Cardiac fibroblast (primary cell): ENCODE measurements at places on chromosomes 1 and 21.

DNA sequence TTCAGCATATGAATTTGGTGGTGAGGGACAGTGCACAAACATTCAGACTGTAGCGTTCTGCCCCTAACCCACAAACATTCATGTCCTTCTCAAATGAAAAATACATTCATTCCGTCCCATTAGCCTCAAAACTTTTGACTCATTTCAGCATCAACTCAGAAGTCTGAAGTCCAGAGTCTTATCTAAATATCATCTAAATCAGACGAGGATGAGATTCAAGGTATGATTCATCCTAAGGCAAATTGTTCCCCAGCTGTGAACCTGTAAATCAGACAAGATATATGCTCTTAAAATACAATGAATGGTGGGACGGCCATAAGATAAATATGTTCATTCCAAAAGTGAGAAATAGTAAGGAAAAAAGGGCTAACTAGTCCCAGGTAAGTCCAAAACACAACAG lies 1195.6 kb upstream of the ADGRL4 start:
- no peak for DNase-seq

DNA sequence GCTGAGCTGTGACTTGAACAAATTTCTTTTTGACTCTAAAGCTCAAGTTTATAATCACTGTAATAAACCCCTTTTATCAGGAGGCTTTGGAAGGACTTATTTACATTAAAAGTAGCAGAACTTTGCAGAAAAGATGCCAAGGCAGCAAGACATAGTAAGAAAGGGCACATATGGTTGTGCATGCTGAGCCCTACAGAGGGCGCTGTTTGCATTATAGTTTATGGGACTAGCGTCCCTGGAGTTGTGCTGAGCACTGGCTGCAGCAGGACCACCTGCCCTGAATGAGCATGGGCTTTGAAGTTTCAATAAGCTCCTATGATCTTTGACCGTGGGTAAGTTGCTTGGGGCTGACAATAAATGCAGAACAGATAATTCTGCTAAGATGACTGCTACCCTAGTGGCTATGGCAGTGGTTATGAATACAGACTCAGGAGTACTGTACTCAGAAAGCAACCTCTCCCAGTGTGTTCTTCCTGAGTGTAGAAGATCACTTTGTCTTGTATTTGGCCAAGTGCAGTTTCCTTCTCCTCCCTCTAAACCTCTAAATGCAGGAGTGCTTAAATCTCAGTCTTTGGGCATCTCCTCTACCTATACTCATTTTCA lies 45.4 kb upstream of the USP1 start:
- no peak for DNase-seq

- DNase-seq, result no peak
Measured at GRCh38 chr1:178962853-178963711, 62.6 kb upstream of the FAM20B start.

DNA sequence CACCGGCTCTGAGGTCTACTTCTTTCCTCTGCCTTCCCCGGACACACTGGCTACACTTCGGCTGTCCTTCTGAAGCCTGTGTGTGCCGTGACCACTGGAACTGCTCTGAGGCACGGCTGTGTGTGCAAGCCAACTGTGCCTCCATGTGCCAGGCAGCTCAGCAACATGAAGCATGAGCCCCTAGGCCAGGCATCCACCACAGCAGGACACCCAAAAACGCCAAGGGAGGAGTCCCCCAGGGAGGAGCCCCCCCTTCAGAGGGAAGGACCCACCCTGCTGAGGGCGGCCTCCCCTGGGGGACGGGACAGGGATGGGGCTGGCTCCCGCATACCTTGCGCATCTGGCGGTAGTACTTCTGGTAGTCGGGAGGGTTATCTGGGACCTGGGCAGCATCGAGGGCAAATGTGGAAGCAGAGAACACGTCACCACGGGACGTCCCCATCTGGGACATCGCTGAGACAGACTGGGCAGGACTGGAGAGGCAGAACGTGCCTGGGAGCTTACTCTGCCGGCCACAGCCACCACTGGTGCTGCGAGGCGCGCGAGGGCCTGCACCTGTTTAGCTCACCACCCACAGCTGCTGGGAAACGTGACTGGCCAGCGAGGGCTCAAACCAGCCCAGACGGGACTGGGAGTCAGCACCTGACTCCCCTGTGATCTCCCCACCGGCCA lies 20.5 kb downstream of the LSS start:
- no peak for DNase-seq

DNA sequence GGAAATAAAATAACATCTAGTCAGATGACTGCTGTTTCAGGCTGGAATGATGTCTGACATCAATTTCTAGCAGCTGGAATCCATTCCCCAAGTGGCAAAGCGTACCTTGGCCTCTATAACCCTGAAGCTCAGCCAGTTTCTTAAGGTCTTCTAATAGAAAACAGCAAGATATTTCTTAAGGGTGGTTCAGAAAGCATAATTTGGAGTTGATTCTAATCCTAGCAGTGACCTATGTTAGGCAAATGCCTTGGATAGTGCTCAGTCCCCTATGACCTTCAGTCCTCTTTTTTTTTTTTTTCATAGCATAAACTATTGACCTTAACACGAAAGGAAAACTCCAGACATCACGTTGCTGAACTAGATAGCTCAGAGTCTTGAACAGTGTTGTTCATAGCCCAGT lies 56.5 kb downstream of the LAMC2 start:
- no peak for DNase-seq

- DNase-seq, result peak; percentile 70
Measured at GRCh38 chr1:117826540-117827078, 102.8 kb downstream of the GDAP2 start.

GRCh38 chr1:2438038-2438437 lies 25.7 kb upstream of the PEX10 start:
- no peak for DNase-seq

DNA sequence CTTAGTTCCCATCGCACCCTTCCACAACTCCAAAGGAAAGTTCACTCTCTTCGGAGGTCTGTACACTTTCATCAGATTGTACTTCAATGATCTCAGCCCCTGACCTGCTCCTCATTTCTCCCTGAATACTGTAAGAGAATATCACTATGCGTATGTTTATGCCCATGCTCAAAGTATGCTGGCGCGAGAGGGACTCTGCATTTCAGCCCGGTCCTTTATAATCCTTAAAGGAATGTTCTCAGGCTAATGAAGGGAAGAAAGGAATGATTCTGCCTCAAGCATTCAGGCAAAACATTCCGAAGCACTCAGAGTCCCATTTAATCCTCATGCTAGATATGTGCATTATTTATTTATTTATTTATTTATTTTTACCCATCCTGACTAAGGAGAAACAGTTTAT lies 76.8 kb downstream of the PLD5 start:
- DNase-seq, result no peak

DNA sequence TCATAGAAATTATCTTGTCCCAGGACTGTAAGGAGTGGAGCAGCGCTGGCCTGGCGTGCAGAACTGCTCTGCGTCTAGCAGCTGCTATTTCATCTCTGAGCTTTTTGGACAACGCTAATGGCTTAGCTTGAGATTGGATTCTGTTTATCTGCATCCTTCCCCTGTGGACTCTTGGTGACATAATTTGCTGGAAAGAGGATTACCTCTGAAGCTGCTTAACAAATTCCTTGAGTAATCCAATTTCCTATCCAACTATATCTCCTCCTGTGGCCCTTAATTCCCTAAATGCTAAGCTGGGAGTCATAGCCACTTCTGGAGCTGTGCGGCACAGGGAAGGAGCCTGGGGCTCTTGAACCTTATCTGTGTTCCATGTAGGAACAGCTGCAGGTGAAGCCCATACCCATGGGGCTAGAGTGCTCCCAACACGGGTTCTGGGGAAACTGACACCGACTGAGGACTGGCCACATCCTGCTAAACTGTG lies 43.2 kb downstream of the IL6R start:
- no peak for DNase-seq

GRCh38 chr1:3251099-3251806 lies 182.2 kb downstream of the PRDM16 start:
- DNase-seq, result no peak

DNA sequence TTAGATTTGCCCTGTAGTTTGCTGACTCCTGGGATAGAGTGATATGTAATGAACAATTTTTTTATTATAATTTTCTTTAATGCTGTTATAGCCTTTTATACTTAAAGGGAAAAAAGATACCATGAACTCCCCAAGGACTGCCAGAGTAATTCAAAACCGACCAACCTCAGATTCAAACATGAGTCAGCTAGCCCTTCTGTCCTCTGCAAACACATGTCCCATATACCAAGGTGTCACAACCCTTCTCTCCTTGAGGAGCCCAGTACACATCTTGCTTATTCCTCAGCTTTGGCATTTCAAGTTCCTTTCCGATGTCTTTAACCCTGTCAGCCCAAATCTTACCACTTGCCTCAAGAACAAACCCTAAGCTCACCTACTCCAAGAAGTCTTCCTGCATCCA lies 184.9 kb downstream of the KCNH1 start:
- DNase-seq, result no peak

- peak; percentile 10 for DNase-seq
Measured at GRCh38 chr1:192133350-192133926, 24.8 kb upstream of the RGS18 start.

DNA sequence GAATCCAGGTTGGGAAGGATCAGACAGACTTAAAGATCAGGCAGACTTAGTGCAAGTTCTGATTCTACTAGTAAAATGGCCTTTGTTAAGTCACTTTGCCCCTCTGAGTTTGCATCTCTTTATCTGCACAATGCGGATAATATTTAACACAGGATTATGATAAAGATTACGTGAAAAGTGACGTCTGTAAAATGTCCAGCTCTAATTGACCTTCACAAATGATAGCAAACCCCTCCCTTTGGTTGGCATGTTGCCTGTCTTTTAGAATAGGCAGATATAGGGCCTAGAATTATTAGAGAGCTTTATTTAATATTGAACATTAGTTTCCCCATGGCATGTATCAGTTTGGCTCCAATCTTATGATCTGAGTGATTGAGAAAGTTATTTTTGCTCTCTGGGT lies 55.4 kb downstream of the C1orf21 start:
- no peak for DNase-seq

DNA sequence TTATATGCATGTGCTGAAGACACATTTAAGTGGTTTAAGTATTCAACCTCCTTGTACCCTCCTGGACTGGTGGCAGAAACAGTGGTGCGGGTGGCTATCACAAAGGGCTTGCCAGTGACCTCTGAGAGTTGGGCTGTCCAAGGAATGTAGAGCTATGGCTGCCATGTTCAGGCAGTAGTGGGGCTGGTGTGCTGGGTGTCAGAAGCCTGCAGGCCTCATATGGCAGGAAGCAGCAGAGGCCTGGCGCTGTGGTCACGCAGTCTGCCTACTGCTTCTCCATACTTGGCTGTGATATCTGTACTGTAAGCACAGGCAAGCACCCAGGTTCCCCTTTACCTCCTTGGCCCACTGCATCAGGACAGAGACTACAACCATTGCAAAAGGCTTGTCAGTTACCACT lies 870.0 kb downstream of the LRRIQ3 start:
- no peak for DNase-seq

GRCh38 chr1:117026361-117026760 lies 24.8 kb downstream of the CD101 start:
- peak; percentile 76 for DNase-seq

DNA sequence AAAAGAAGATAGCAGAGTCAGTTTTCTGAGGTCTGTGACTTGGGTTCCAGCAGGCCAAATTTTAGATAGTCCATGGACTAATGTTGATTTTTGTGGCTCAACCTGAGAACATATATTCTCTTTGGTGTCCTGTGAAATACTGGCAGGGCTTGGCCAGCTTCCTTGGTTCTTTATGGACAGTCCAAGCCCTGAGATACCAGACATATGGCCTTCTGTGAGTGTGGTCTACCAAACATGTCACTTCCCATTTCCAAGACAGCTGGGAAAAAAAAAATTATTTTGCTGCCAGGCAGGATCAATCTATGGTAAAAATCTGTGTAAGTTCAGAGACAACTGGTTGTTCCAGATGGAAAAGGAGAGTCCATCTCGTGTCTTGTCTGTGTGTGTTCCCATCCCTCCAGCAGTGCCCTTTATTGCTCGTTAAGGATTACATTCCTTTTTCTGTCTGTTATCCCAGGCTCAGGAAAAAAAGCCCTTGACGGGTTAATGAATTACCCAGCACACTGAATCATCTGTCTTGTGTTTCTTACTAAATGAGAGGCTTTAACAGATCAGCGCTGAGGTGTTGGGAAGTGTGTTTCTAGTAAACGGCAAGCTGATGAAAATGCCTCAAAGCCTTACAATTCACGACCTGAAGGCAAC lies 33.4 kb upstream of the XPR1 start:
- DNase-seq, result no peak

GRCh38 chr1:185292237-185292636 lies 24.8 kb downstream of the IVNS1ABP start:
- DNase-seq, result no peak

DNA sequence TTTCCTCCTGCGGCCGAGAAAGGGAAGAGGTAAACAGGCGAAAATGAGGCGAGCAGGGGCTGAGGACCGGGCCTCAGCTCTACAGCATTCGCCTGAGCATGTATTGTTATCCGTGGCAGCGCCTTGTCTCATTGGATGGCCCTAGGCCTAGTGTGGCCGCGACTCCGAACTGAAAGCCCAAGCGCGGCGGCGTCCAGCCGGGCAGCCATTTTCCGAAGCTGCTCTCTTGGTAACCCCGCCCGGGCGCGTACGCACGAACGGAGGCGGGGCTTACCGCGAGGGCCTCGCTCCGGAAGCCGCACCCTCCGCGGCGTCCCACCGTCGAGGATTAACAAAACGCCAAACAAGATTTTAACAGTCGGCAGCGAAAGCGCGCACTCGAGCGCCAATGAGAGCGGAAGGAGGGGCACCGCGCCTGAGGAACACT lies 797 bp upstream of the USP1 start:
- no peak for DNase-seq

- DNase-seq, result no peak
Measured at GRCh38 chr1:222886878-222887351, 72.1 kb downstream of the DISP1 start.

DNA sequence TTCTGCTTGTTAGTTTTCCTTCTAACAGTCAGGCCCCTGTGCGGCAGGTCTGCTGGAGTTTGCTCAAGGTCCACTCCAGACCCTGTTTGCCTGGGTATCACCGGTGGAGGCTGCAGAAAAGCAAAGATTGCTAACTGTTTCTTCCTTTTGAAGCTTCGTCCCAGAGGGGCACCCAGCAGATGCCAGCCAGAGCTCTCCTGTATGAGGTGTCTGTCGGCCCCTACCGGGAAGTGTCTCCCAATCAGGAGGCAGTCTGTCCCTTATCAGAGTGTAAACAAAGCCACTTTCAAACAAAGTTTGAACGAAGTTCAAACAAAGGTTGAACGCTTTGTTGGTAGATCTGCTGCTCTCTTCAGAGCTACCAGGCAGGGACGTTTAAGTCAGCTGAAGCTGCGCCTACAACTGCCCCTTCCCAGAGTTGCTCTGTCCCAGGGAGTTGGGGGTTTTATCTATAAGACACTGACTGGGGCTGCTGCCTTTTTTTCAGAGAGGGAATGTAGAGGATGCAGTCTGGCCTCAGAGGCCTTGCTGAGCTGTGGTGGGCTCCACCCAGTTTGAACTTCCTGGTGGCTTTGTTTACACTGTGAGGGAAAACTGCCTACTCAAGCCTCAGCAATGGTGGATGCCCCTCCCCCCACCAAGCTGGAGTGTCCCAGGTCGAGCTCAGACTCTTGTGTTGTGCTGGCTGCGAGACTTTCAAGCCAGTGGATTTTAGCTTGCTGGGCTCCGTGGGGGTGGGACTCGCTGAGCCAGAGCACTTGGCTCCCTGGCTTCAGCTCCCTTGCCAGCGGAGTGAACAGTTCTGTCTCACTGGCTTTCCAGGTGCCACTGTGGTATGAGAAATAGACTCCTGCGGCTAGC lies 401.8 kb downstream of the SRGAP2C start:
- peak; percentile 32 for DNase-seq
